Panc1 (cell line): ENCODE measurements at places on chromosomes 3 and 15.

- no peak for DNase-seq
These were observed 27.6 kb upstream of the ZFAND6 start for GRCh38 chr15:80031841-80032240.

GRCh38 chr15:94238539-94239118, 7.3 kb downstream of the MCTP2 start:
- no peak for DNase-seq

DNA sequence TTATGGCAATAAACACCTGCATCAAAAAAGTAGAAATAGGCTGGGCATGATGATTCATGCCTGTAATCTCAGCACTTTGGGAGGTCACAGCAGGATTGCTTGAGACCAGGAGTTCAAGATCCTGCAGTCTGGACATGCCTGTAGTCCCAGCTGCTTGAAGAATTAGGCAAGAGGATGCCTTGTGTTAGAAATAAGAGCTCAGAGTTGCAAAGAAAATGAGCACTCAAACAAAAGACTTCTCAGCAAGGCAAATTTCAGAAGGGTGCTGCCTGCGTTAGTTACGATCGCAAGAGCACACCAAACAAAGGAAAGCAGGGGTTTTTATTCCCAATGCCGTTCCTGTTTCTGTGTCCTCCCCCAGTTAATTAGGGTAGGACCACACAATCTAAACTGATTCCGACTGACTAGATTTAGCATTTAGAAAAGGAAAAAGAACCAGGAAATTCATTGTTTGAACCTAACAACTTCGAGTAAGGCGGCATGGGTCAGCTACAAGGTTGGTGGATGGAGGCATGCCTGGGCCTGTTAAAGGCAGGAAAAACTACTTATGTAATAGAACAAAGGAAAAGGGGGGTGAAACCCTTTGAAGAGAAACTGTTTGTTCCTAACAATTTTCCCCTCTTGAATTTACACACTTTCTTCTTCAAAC, 55.5 kb downstream of the DLG1 start:
- DNase-seq, result no peak

DNA sequence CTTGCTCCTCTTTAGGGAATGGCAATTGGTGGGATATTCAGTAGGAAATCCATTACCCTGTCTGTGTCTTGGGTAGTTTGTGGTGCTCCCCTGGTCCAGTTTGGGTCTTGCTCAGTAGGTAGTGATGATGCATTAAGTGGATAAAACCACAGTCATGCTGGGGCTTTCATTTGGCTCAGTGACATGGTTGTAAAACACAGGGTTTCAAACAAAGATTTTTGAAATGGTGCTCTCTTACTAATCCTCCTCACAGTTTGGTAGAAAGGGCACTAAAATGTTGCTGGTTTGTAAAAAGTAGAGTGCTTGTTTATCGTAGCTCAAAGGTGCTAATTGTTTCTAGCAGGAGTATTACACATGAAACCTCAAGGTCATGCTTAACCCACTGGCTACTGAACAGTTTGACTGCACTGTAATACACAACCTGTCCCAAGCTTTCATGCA, 22.9 kb downstream of the BBX start:
- no peak for DNase-seq

GRCh38 chr3:139103484-139103883, 58.8 kb upstream of the PRR23C start:
- no peak for DNase-seq

DNA sequence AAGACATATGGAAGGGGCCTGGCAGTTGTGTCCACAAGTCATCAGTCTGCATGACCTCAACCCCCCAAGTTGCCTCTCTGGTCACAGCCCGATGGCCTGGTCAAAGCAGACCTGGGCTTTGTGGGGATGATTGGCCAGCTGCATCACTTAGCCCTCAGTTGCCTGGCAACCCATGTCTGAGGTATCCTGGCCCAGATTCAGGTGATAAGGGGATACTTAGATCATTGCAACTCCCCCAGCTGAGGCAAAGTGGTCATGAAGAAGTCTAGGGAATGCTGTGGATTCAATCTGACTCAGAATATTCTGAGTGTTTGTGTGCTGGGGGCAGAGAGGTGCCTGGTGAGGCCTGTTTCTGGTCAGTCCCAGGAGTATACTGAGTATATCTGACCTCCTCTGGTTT, 5.0 kb downstream of the GPR156 start:
- no peak for DNase-seq
